Activated B cell treated with CpG ODN at 0.5 μM for 24 hours (primary cell): ENCODE measurements at places on chromosomes 11 and 22. TPM values are rescaled to one million over a fixed set of nuclear protein-coding genes. Genes with fewer than 3 reads are reported as not detected.

- no peak for DNase-seq
These were observed 57.2 kb upstream of the PRDM11 start for GRCh38 chr11:45089251-45089650.

DNA sequence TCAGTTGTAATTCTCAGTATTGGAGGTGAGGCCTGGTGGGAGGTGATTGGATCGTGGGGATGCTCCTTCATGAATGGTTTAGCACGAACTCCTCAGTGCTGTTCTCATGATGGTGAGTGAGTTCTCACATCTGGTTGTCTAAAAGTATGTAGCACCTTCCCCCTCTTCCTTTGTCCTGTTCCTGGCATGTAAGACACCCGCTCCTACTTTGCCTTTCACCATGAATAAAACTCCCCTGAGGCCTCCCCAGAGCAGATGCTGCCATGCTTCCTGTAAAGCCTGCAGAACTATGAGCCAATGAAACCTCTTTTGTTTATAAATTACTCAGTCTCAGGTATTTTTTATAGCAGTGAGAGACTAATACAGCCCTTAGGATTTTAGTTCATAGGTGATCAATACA lies 191.5 kb downstream of the MAML2 start:
- DNase-seq = no peak

DNA sequence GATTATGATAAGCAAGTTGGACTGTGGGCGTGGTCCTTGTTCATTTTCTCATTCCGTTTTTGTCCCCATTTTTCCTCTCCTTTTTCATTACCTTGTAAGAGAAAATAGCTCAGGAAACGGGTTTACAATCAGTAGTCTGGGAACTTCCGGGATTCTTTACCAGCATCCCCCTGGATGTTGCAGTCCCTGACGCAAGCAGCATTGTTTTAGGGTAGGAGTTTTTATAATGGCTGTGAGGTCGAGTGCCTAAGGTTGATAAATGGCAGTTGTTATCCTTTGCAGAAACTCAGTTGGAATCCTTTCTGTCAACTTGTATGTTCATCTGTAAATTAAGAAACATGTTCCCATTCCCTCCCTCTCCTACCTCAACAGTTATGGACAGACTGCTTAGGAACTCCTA lies 68.3 kb downstream of the ARHGEF12 start:
- DNase-seq = no peak

DNA sequence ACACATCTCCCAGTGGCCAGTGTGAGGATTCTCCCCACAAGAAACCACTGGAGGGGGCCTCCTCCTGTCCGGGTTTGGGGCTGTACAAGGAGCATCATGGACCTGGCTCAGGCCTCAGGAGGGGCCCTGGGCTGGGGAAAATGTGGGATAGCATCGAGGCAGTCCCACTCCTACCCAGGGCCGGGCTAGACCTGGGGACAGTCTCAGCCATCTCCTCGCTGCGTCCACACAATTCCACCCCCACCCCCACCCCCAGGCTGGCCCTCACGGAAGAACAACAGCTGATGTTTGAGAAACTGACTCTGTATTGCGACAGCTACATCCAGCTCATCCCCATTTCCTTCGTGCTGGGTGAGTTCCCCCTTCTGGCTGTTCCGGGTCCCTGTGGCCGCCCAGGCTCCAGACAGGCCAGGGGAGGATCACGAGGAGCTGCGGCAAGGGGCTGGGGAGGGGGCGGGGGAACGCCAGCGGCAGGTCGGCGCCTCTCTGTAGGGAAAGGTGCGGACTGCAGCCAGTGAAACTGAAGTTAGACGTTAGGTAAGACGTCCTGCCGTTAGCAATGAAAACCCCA lies 4.8 kb downstream of the BEST1 start:
- no peak for DNase-seq

GRCh38 chr11:45844822-45845578 lies 2.3 kb upstream of the CRY2 start:
- DNase-seq = no peak

DNA sequence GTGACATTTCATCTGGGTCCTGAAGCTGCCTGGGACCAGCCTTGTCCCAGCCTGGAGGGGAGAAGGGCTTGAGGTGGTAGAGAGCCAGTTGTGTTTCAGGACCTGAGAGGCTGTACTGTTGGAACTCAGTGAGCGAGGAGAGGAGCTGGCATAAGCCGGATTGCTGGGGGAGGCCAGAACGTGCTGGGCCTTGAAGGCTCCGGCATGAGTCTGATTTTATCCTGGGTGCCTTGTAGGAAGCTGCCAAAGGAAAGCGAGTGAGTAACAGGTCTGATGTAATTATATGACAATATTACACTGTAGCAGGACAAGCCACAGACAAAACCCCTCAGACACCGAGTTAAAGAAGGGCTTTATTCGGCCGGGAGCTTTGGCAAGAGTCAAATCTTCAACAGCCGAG lies 17.2 kb downstream of the AP2A2 start:
- no peak for DNase-seq

- no peak for DNase-seq
These were observed 60.7 kb downstream of the SESN3 start for GRCh38 chr11:95170294-95170693.

- DNase-seq = no peak
These were observed 75.9 kb upstream of the LMO1 start for GRCh38 chr11:8339592-8340022.

GRCh38 chr22:27799015-27799826 lies 2.3 kb downstream of the MN1 start:
- no peak for DNase-seq

DNA sequence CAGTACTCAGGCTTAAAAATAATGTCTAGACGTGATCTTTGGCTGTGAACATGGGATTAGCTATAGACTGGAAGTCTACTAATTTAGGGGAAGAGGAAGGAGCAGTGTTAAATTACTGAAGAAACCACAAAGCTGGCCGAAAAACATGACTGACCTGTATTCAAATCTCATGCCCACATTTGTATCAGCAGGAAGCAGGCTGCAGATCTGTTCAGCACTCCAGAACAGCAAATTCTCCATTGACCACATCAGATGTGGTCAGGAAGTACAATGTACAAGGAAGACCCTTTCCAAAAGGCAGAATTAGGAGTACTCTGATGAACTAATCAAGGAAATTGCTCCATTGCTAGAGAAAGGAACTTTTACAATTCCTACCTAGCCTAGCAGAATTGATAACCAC lies 31.7 kb downstream of the DCDC1 start:
- no peak for DNase-seq

DNA sequence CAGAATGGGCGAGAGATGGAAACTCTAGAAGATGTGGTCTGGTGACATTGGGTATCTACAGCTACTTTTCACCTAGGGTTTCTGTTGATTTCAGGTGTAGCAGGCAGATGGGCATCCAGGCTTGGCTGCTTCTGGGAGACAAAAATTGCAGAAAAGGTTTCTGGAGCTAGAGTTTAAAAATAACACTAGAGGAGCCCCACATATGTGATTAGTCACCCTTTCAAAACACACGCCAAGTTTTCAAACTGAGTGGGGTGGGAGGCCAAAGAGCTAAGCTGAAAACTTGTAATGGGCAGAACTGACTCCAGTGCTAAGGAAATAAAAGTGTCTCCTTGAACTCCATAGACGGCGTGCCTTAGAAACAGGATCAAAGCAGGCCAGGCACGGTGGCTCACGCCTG lies 80.8 kb downstream of the GRK3 start:
- DNase-seq = no peak

- DNase-seq = no peak
These were observed 26.2 kb downstream of the FANCF start for GRCh38 chr11:22599458-22599857.

DNA sequence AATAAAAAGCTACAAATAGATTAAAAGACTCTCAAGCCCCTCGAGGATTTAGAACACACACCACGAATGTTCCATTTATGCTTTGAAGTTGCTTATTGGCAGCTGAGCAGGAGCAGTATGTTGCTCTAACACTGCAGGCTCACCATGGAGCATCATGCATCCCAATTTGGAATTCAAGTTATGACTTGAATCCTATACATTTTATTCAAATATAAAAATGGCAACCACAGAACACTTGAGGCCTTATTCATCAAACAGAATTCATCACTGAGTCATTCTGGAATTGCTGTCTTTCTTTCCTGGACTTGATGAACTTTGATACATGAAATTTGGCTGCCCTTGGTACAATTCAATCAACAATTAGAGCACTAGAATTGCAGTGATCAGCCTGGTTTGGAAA lies 24.5 kb upstream of the BLID start:
- DNase-seq = no peak

The CLNS1A gene
- 112 and 116 TPM in 2 replicates for total RNA-seq

The OR8A1 gene
- total RNA-seq = not detected in 2 replicates

The DTX4 gene
- 24.2 TPM in 2 replicates for total RNA-seq

The SULT4A1 gene
- total RNA-seq = not detected in 2 replicates

The SLC15A3 gene
- total RNA-seq = 76.4 and 77.8 TPM in 2 replicates

The SLC22A12 gene
- not detected in 2 replicates for total RNA-seq

The RASGRP2 gene
- 165 and 177 TPM in 2 replicates for total RNA-seq

The NRIP3 gene
- total RNA-seq = 0.32 TPM in 1 of 2 replicates, not detected in the other

The HTR3A gene
- total RNA-seq = 15.3 and 15.6 TPM in 2 replicates

The GPR83 gene
- total RNA-seq = 0.16 and 0.17 TPM in 2 replicates

The APOA5 gene
- total RNA-seq = not detected in 2 replicates

The TNNT3 gene
- 2.9 and 3.5 TPM in 2 replicates for total RNA-seq

The OR56A1 gene
- total RNA-seq = not detected in 2 replicates

The OR8D4 gene
- total RNA-seq = not detected in 2 replicates
